ENCODE measurements at places on chromosomes 5 and 9. TPM values are rescaled to one million over a fixed set of nuclear protein-coding genes. Genes with fewer than 3 reads are reported as not detected.

GRCh38 chr5:95531491-95531890 is 23.3 kb downstream of the SKIC3 start:
- DNase-seq: no peak

The CNTNAP3B gene
- 20.1 TPM for total RNA-seq

DNA sequence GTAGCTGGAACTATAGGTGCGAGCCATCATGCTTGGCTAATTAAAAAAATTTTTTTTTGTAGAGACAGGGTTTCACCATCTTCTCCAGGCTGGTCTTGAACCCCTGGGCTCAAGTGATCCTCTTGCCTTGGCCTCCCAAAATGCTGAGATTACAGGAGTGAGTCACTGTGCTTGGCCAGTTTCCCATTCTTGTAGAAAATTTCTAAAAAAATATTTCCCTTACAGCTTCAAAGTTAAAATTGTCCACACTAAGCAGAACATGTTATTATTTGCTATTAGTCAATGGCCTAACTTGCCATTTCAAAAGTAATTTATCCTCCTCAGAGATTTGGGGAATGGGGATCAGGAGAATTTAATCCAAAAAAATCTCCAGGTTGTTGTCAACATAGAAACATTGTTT is 40.1 kb downstream of the SLC38A9 start:
- DNase-seq: no peak

The ORM2 gene
- total RNA-seq: not detected

The AFF4 gene
- 87.5 TPM for total RNA-seq

- no peak for DNase-seq
Observed at GRCh38 chr5:40615586-40616170, 64.0 kb upstream of the PTGER4 start.

The NINJ1 gene
- 58.8 TPM for total RNA-seq

DNA sequence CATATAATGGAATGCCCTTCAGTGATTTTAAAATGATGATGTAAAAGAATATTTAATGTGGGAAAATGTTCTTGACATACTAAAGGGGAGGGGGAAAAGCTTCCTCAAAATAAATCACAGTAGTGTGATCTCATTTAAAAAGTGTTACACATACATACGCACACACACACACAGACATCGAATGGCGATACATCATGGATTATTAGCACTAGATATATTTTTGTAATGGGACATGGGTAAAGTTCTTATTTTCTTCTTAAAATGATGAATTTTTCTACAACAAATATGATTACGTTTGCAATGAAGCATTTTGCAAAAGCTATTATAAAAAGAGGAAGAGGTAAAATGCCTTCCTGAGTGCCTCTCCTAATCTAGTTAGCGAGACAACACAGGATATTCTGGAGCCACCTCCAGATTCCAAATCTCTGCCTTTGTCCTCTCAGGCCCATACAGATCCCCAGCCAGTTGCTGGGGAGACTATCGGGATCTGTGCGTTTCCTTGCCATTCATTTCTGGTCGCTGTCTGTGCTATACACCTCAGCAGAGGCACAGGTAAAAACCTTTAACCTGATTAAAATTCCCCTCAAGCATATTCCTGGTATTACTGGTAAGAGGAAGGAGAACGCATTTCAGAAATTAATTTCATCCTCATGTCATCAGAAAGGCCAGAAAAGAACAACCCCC is 69.6 kb downstream of the SLC28A3 start:
- DNase-seq: no peak

DNA sequence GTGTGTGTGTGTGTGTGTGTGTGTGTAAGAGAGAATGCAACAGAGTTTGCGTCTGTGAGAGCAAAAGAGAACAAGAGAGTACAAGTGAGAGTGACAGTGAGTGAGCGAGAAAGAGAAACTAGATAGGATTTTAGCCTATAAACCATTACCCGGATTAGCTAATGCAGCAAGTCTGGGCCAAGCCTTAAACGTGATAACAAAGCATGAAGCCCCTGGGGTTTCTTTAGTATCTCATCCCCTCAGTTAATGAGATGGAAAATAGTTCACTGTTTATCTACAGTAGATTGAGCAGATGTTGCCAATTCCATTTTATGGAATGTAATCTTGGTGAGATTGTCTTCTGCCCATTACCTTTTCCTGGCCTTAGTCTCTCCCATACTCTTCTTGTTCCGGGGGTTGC is 114.5 kb downstream of the MAT2B start:
- DNase-seq: no peak

The CFAP77 gene
- total RNA-seq: not detected

DNA sequence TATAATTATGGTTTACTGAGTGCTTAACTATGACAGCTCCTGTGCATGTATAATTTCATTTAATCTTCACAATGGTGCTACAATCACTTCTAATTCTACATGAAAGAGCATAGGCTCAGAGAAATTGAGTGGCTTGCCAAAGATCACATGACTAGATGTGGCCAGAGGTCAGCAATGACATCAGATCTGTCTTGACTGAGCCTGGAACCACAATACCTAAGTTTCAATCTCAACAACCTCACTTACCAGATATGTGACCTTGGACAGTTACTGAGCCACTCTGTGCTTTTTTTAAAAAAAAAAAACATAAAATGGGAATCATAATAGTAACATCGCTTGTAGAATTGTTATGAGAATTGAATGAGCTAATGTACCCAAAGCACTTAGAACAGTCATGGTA is 130.7 kb downstream of the TRIM32 start:
- no peak for DNase-seq
